ENCODE measurements at places on chromosomes 13 and 19. TPM values are rescaled to one million over a fixed set of nuclear protein-coding genes. Genes with fewer than 3 reads are reported as not detected.

Gene GZMM
- total RNA-seq = not detected

Gene APC2
- 0.63 TPM for total RNA-seq

Gene PSG6
- not detected for total RNA-seq

Gene PIP5K1C
- 15.5 TPM for total RNA-seq

Gene ZNF221
- total RNA-seq = 3.7 TPM

Gene S1PR4
- 0.06 TPM for total RNA-seq

Gene MED26
- 13.5 TPM for total RNA-seq

Gene MATK
- total RNA-seq = not detected

Gene SHFL
- 9.5 TPM for total RNA-seq

Gene BSPH1
- not detected for total RNA-seq

Gene ZIK1
- 1.5 TPM for total RNA-seq

Gene CGB3
- total RNA-seq = not detected

Gene PODNL1
- 0.23 TPM for total RNA-seq

Gene NXNL1
- total RNA-seq = not detected

Gene CD177
- total RNA-seq = not detected

Gene CDX2
- not detected for total RNA-seq

Gene LYPD5
- total RNA-seq = 0.37 TPM

Gene ZNF766
- total RNA-seq = 8.8 TPM

Gene GRIN2D
- 0.21 TPM for total RNA-seq

Gene LILRA6
- not detected for total RNA-seq

Gene CYP4F2
- total RNA-seq = 0.63 TPM

Gene CERS4
- total RNA-seq = 0.27 TPM
